ENCODE measurements at places on chromosomes 4 and X.

- DNase-seq, result no peak
Measured at GRCh38 chrX:7109838-7110793, 37.4 kb upstream of the STS start.

DNA sequence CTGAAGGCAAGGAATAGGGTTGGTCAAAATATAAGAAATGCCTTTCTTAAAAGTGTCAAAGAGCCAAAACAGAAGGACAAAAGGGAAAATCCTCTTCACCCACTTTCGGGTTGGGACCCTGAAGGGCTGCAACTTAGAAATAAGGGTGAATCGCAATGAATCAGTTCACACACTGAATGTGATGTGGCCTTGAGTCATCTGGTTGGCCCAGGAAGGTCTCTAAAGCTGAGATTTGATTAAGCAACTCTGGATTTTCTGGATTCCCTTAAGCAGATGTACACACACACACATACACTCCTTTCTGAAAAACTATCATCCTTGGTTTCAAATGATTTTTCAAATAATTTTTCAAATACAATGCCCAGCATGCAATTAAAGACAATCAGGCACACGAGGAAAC, 13.1 kb downstream of the TAB3 start:
- DNase-seq, result peak; percentile 50

DNA sequence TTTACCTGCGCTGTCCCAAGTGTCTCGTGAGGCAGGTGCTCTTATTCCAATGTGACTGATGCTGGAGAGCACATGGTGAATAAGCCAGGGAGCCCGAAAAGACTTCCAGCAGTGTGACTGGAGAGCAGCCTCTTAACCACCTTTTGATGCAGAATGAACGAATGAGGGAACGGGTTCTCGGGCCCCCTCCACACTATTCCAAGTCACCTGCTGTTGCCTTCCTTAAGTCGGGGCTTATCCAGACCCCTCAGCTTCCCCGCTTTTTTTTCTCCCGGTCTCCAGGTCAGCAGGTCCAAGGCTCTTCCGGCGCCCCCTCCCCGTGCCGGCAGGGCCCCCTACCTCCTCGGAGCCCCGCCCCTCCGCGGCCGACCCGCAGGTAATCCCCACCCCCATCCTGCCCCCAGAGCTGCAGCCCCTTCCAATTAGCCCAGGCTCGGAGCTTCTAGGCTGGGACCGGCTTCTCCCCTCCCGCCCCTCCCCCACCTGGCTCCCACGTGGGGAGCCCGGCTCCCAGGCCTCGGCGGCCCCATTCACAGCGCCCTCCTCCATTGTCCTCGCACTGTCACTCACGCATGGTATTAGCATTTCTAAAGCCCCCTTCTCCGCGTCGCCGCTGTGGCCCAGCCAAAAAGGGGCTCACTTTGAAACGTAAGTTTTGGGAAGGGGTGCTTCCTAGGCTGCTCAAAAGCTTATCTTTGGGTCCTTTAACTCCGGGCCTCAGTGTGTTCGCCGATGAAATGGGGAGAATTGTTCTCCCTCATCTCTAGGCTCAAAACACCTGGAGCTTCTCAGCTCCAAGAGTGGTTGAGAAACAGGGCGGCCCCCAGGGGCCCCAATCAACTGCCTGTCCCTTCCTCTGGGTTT, 56.2 kb upstream of the PJA1 start:
- no peak for DNase-seq

- no peak for DNase-seq
Measured at GRCh38 chrX:141759238-141759637, 60.7 kb upstream of the SPANXD start.

- no peak for DNase-seq
Measured at GRCh38 chrX:17082831-17083230, 136.4 kb downstream of the REPS2 start.

GRCh38 chr4:184192933-184193332, 24.7 kb downstream of the ENPP6 start:
- no peak for DNase-seq

DNA sequence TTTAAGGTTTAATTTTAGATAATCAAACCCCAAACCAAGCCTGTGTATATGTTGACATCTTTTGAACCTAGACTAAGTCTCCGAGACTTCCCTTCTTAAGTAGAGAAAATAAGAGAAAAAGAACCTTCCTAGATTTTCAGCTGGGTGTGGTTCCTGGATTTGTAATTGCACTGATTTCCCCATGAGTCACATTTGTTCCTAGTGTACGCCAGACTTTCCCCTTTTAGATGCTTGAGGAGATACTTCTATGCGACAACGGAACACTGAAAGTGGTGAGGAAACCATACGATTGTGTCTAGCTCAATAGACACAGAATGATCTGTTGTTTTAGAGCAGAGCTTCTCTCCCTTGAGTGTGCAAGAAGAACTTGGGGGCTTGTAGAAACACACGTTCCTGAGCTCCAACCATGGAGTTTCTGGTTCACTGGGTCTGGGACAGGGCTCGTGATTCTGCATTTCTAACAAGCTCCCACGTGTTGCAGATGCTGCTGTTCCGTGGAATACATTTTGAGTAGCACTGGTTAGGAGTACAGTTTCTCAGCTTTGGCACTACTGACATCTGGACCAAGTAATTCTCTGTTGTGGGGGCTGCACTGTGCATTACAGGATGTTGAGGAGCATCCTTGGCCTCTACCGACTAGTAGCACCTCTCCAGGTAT, 87.1 kb downstream of the AMELX start:
- DNase-seq, result no peak

DNA sequence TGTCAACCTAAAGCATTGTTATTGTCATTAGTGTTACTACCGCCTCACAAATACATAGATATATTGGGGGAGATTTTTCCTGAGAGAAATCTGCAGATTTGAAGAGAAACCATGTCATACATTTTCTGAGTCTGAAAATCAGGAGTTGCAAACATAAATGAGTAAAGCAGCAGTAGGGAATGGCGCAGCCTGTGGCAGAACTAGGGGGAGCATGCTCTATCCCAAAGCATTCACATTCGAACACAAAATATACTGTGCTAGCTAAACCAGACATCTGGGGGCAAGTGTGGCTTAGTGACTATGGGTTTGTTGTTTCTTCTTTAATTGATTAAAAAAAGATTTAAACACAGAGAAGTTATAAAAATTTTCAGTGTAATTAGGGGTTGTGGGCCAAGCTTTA, 83.2 kb downstream of the CPE start:
- no peak for DNase-seq

DNA sequence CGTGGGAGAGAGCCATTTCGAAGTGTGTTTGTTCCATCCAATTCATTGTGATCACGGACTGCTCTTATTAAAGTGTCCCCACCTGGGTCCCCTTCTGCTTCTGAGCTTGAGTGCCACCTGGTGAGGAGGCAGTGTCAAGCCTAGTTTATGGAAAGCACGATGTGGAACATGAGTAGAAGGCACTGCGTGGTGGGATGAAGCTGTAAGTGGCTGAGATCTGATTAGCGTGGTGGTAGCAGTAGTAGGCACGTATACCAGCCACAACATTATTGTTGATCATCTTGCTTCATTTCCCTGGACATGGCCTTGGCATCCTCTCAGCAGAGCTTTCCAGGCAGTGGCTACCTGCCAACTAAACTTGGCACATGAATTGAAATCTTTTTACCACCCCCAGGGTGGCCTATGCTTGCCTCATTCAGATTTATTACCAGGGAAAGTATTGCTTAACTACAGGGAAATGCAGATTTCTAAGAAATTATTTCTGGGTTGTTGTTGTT, 46.4 kb downstream of the GPAT3 start:
- no peak for DNase-seq

DNA sequence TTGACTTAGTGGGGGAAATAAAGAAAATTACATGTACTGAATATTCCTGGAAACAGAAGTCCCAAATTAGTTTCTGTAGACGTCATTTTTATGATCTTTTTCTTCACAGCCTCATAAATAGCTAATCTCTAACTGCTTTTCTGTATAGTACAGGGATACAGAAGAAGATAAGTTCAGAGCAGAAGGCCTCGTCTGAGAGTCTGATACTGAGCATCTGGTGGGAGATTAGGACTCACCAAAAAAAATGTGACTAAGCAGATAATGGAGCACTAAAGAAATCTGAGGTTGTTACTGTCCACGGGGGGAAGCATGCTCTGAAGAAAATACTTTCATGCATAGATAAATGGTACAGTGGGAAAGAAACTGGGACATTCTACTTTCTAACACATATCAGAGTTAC, 115.3 kb upstream of the TRPC5 start:
- no peak for DNase-seq

DNA sequence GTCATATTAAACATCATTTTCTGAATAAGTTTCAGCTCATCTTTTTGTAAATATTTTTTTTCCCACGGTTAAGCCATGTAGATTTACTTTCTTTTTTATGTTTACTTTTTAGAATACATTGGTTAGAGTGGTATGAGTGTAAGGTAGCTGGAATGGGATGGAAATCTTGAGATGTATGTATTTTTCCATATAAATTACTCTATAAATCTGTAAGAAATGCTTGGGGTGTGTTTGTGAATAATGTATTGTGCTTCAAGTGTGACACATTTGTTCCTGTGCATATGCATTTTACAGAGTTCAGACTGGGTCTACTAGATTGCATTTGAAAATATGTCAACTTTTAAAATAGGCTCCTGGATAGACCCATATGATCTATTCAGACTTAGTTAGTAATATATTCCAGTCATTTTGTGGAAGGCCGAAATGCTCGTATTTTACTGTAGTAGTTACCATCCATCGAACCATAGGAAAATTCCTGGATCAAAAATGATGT, 756.8 kb downstream of the RAPGEF2 start:
- no peak for DNase-seq

DNA sequence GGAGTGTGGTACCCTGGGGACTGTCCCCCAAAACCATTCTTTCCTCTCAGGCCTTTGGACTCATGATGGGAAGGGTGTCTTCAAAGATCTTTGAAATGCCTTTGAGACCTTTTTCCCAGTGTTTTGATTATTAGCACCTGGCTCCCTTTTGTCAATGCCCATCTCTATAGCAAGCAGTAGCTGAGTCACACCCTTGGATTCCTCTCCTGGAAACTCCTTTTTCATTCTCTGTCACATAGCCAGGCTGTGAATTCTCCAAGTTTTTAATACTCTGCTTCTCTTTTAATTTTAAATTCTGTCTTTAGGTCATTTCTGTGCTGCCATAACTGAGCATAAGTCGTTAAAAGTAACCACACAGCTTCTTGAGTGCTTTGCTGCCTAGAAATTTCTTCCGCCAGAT, 29.7 kb downstream of the IL21 start:
- DNase-seq, result no peak

DNA sequence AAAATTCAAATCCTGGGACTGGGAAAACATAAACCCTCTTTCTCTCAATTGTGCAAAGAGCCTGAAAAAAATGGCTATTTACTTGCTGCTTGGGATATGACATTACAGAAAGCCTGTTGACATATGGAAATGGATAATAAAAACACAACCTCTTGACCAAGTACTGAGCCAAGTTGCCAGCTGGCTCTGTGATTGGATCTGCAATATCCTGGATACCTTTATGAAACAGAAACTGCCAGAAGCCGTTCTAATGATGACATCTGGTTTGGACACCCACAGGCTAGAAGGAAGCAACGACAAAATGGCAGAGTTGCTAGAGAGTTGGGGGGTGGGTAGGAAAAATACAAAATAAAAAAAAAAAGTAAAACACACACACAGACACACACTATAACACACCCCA, 481.4 kb downstream of the FAT4 start:
- DNase-seq, result no peak

DNA sequence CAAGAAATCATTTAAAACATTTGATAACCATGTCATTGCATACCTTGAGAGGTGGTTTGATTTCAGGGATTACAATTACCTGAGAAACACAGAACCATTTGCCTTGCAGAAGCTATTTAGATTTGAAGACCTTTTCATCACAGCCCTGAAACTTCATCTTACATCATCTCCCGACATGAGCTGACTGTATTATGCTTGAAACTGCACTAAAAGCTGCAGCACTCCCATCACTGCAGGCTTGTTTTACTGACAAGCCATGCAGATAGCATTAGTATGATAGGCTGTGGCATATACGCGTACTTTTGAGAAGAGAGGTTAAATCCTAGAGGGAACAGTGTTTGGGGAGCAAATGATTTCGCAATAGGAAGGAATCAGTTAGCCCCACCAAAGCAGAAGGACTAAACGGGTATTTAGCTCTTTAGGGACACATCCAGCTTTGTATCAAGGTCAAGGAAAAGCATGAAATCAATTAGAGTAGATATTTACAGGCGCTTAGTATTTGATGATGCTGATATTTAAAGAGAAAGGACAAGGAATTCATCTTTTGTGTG, 133.2 kb upstream of the DIAPH2 start:
- no peak for DNase-seq

- DNase-seq, result no peak
Measured at GRCh38 chrX:154013614-154014360, 5.9 kb downstream of the IRAK1 start.

DNA sequence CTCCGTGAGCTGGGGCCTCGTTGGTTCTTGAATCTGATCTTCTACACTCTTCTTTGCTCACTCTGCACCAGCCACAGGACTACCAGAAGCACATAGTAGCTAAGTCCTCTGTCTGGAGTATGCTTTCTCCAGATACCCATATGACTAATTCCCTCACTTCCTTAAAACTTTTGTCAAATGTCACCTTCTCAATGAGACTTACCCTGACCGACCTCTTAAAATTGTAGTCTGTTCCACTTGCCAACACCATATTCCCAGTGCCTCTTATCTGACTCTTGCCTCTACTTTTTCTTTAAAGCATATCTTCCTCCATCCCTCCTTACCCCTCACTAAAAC, 10.0 kb downstream of the PARM1 start:
- DNase-seq, result no peak

DNA sequence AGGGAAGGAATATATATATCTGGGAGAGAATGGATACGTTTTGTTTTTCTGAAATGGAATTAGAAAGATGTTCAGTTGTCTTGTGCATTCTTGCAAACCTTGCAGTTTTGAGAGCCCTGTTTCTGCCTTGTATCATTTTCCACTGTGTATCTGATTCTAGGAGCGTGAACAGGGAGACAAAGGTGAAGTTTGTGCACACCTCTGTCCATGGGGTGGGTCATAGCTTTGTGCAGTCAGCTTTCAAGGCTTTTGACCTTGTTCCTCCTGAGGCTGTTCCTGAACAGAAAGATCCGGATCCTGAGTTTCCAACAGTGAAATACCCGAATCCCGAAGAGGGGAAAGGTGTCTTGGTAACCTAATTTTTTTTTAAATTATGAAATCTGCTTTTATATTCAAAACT, 17.7 kb downstream of the PGM2 start:
- no peak for DNase-seq

DNA sequence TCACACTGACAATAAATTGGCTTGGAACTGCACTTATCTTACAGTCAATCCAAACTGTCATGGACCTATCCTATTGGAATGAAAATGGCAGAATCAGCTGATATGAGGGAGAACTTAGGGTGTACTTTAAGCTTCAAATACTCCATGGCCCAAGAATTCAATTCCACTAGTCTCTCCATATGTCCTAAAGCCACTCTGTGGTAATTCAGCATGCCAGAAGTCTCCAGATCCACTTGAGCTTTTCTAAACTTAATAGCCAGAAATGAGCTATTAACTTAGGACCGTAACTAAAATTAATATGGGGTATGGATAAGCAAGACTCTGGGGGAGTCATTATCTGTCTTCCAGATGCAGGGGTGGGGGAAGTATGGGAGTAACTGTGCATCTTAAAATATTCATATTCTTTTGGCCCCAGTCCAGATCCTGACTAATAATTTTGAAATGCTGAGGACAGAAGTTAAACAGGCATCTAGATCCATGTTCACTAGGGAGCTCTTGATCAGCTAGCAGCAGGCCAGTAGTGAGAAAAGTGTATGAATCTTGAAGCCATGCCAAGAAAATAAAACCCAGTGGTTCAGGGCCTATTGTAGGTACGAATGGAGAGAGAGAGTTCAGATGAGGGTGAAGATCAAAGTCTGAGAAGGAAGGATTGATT, 167.6 kb downstream of the DKK2 start:
- DNase-seq, result peak; percentile 81

- no peak for DNase-seq
Measured at GRCh38 chr4:102301167-102301566, 44.1 kb downstream of the SLC39A8 start.

All from fibroblast of skin of left biceps (primary cell).